Neuronal stem cell (in vitro differentiated cells): ENCODE measurements at places on chromosomes 2 and 18.

GRCh38 chr2:232668805-232669444 lies 28.2 kb upstream of the GIGYF2 start:
- no peaks in the 10 kb centered on the region for H3K27me3 ChIP-seq
- no peak for DNase-seq
- H3K27ac ChIP-seq, result no peak overlapping the region
- no peak overlapping the region for H3K4me3 ChIP-seq
- H3K4me1 ChIP-seq, result peaks cover 9% of the 10 kb centered on the region
- no peaks in the 10 kb centered on the region for H3K36me3 ChIP-seq

- peak overlapping the region; percentile 87 for H3K4me3 ChIP-seq
- peak overlapping the region; percentile 100 for H3K27ac ChIP-seq
- no peaks in the 10 kb centered on the region for H3K27me3 ChIP-seq
- H3K36me3 ChIP-seq, result no peaks in the 10 kb centered on the region
These were observed 727 bp downstream of the FBXO11 start for GRCh38 chr2:47905386-47906156.

DNA sequence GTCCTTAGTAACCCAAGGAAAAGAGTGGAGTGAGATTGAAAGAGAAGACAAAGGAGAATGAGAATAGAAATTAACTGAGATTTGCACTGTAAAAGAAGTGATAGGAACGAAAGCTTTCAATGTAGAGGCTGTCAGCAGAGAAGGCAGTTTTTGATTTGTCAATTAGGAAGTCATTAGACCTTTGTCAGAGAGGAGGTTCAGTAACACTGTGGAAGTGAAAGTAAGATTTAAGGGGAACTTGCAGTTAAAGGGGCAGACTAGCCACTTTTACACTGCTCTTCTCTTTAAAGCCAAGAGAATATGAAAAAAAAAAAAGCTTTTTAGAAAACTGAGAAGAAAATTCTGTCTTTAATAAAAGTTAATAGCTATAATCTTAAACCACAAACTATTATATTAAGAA lies 11.5 kb upstream of the KYNU start:
- DNase-seq, result no peak
- no peak overlapping the region for H3K4me3 ChIP-seq
- H3K27me3 ChIP-seq, result no peaks in the 10 kb centered on the region

DNA sequence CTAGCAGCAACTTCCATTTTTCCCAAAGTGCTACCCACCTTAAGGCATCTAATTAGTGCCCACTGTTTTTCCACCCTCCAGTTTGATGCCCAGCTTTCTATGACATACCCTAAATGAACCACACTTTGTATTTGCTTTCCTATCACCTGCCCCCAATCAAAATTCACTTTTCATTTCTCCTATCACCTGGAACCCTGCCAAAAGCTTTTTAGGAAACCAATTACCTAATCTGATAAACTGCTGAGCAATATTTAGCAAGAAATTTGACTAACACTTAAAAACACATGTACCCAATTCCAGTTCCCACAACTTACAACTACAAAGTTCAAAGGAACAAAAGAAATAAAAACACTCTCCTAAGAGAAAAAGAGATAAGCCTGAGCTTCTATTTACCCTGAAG lies 71.7 kb downstream of the IKZF2 start:
- H3K36me3 ChIP-seq, result no peaks in the 10 kb centered on the region
- DNase-seq, result no peak
- no peak overlapping the region for H3K27ac ChIP-seq
- H3K4me3 ChIP-seq, result no peak overlapping the region
- H3K4me1 ChIP-seq, result no peaks in the 10 kb centered on the region
- no peaks in the 10 kb centered on the region for H3K27me3 ChIP-seq
